ENCODE measurements at places on chromosomes 7 and 10.

DNA sequence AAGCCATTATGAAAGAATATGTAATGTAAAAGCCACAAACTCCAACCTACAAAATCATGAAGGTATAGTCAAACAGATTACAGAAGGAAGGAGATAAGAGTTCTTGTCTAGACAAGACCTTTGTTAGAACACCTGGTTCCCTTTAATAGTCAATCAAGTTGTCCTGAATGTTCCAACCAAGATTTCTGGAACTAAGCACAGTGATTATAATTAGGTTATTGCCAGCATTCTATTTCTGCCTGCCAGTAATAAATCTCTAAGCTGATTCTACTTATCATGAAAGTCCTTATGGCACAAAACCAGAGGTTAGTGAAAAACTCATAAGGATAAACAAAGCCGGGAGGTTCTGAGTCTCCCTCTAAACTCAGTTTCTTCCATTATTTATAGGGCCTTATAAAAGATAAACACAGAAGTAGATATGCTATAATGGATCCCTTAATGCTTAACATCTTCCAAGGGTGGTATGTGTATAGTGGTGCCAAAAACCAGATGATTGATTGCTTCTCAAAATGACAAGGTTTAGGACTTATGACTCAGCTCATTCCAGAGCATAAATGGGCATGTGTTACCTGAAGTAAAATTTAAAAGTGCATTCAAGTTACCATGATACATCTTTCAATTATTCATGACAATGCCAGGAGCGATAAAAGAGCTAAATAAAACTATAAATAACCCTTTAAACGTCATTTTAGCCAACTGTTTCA is 237.2 kb downstream of the CSTF2T start:
- DNase-seq, result no peak

DNA sequence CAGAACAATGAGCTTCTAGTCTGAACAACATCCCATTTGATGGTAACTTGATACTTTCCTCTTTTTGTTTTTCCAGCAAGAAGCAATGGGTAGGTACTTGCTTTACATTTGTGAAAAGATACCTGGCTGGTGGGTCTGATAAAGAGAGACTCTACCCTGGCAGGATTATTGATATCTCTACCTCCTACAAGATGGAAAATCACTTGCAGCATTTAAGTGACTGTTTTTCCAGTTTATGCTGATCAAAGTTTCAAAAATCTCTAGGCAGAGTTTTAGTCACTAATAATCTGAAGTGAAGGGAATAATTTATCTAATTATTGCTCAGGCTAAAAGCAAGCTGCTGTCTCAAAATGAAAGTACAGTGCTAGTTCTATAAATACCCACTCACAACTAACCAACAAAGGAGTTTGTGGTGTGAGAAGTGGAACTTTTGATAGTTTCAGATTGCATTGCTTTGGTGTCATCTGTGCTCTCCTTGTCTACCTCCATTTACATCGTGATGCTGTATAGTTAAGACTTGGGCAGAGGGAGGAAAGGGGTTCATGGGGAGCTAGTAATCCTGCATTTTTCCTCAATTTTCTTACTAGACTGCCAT is 86.0 kb upstream of the ANKRD1 start:
- DNase-seq, result no peak

- DNase-seq, result no peak
Measured at GRCh38 chr7:104124469-104124868, 83.3 kb downstream of the ORC5 start.

DNA sequence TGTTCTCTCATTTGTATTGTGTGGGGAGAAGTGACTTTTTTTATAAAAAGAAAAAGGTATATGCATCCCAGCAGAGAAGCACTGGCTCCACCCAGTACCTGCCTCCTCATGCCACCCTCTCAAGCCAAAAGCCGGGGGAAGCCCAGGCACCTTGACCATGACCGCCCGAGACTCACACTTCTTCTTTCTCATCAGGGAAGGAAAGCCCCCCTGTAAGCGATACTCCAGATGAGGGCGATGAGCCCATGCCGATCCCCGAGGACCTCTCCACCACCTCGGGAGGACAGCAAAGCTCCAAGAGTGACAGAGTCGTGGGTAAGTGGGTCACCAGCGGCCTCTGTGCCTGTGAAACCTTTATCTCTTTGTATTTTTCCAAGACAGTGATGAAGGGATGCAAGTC is 22.9 kb downstream of the IKZF1 start:
- no peak for DNase-seq

- no peak for DNase-seq
Measured at GRCh38 chr10:20094226-20094976, 278.2 kb downstream of the PLXDC2 start.

DNA sequence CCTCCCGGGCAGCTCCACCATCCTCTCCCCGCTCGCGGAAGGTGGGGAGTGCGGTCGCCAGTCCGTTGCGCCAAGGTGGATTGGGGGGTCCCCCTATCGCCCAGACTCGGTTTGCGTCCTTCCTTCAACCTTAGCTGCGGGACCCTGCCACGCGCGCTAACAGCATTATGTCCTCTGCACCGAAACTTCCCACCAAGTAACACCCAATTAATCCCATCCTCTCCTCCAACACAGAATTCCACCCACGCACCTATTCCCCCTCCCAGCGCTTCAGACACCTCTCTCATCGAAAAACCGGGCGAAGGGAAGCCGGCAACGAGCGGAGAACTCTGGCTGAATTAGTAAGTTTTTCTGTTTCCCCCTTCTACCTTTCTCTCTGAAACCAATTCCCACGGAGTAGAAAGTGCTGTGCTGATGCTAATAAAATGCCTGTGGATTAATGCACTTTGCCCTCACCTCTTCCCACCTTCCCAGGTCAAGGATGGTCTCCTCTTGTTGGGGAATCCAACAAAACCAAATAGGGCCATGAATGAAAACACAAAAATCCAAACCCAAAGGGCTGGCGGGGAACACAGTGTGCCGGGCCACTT is 947 bp downstream of the HOXA3 start:
- DNase-seq, result no peak

- DNase-seq, result no peak
Measured at GRCh38 chr10:102813734-102814452, 23.3 kb downstream of the CYP17A1 start.

DNA sequence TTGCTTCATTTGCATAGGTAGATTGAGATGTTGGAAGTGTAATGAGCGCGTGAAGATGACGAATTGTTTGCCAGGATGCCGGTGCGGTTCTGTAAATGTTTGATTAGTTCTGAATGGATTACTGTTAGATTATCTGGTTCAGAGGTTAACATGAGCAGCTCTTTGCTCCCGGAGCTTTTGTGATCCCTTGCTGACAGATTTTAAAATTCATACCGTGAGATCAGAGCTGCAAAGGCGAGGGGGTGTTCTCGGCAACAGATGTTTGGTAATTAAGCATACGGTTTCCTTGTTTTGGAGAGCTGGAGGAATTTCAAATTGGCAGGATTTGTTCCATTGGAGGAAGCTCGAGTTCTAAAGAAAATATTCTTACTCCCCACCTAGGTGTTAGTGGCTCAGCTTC is 237.8 kb upstream of the GPR26 start:
- DNase-seq, result no peak

- no peak for DNase-seq
Measured at GRCh38 chr10:34667177-34667576, 147.9 kb downstream of the PARD3 start.

DNA sequence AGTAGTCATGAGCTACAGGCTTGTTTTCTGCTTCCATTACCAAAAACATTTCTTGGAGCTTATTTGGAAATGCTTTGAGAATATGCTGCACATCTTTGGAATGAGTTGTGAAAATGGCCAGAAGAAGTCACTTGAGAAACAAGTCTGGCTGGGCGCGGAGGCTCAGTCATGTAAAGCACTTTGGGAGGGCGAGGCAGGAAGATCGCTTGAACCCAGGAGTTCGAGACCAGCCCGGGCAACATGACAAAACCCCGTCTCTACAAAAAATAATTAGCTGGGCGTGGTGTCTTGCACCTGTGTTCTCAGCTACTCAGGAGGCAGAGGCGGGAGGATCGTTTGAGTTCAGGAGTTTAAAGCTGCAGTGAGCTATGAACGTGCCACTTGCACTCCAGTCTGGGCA is 882 bp upstream of the CHCHD1 start:
- no peak for DNase-seq

DNA sequence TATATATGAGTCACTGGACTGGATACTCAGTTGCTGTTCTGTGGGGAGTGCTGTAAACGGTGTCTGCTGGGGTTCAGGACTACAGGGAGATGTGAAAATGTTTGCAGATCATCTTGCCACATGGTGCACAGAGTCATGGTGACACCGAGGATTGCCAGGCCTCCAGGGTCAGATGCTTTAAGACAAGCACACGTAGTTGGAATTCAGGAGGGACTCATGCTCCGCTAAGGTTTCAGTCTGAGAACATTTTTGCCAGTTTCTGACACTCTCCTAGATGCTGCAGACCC is 211.3 kb downstream of the CXCL12 start:
- DNase-seq, result no peak

DNA sequence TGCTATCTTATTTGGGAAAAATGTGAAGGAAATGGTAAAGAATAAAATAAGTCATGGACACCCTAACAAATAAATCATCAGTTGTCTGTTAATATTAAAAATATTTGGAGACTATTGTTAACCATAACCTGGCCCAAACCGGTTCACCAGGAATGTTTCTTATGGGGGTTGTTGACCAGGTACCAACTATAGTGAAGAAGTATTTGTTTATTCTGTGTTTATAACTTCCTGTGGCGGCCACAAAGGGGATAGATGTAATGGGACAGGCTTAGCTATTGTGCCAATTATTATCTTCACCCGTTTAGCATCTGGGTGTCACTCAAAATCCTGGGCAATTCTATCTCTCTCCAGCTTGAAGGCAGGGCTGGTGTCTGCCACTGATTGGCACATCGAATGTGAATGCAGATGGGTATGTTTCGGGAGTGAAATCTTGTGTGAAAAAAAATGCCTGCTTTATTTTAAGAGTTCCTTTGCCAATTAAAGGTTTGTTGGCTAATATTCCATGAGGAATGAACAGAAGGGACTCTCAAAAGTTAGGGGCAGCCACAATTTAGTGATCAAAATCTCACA is 500.9 kb downstream of the ARL4A start:
- DNase-seq, result no peak

GRCh38 chr7:44631458-44632115 is 25.2 kb downstream of the OGDH start:
- no peak for DNase-seq

DNA sequence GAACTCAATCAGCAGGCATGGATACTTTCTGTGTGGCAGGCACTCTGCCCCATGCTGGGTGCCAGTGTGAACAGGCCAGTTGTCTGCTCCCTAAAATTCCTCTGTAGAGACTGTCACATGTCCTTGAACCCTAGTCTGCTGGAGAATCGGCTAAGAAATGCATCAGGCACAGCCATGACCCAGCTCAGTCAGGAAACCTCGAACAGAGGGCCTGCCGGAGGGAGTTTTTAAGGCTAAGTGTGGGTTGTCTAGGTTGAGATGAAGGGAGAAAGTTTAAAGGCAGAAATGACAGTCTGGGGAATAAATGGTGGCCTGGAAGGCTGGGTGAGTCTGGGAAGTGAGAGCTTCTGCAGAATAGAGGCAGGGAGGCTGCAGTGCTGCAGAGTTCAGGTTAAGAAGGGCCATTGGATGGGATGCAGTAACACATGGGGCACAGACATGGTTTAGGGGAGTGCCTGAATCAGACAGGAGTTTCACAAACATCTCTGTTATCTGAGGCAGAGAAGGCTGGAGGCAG is 45.3 kb downstream of the WDFY4 start:
- no peak for DNase-seq

DNA sequence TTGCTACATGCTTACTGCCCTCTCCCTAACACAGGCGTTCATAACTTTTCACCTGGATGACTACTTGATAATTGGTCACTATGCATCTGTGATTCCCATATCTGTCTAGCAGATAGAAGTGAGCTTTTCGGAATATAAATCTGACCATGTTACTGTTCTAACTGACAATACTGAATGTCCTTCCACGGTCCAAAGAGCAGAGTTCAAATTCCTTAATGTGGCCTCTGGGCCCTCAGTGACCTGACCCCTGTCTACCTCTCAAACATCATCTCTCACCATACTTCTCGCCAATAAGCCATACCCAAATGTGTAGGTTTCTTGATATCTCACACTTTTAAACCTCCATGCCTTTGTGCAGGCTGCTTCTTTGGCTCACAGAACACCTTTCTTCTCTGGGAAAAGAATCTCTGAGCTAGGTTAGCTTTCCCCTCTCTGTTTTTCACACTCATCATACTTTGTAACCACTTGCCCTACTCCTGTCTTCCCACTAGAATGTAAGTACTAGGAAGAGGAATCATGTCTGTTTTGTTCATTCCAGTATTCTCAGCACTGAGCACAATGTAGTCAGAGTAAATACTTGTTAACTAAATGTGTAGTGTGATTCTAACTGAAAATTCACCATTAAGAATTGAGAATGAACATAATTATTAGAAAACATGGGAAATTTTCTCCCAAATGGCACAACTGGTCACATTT is 39.2 kb upstream of the LRRC17 start:
- no peak for DNase-seq

DNA sequence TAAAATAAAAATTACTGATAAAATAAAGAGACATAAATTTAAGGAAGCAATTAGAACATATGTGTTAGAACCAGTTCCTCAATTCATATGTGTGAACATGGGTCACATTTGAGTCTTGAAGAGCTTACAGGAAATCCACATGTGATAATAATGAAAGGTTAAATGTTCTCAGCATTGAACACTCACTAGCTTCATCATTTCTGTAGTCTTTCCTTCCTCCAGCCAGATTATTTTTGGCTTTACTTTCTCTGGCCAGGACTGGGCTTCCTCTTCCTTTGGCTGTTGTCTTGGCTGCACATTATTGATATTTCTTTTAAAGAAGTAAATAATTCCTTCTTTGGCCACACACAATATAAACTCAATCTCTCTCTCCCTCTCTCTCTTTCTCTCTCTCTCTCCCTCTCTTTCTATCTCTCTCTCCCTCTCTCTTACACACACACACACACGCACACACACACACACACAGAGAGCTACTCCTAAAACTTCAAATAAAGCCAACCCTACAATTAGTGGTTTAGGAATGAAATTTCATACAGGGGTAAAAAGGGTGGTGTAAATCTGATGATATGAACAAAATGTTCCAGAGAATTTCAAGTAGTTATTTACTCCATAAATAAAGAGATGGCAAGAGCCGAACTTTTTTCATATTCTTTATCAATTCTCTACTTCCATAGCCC is 171.2 kb downstream of the REEP3 start:
- no peak for DNase-seq

DNA sequence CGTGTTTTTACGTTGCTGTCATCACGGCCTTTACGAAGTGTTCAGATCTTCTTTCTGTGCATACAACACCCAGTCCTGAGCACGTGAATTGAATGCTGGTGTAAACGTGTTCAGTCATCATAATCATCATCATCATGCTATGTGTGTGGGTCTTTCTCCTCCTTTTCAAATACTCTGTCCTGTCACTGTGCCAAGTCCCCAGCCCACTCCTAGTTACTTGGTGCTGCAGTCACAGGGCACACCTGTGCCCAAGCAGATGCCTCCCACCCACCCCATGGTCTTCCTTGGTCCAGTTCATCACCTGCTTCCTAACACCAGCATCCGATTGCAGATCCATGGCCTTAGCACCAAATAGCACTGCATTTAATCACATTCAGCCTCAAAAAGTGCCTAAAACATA is 78.6 kb upstream of the MGMT start:
- DNase-seq, result no peak
